Foreskin melanocyte (primary cell): ENCODE measurements at places on chromosomes 4 and X.

DNA sequence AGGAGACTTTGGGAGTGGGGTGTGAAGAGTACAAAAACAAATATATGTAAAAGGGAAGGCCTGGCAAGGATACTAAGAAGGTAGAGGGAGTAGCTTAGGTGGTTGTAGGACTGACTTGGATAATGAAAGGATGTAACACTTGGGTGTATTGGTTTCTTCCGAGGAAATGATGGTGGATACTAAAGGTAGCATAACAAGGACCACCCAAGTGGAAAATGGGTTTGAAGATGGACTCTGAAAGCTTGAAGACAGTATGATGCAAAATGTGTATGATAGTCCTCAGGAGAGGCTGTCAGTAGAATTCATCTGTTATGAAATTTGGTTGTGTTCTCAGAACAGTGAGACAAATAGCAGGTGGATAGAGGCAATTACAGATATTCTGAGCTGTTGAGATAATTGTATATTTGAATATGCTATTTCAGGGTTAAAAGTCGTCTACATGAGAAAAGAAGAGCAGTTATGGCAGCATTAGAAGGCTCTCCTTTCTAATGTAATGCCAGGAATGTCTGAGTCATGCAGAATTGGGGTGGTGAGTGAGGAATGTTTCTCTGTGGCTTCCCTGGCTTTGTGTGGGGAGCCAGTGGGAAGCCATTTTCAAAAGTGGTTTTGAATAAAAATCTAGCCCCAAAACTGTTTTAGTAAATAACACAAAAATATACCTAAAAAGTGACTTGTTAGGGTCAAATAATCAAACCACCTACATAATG lies 75.6 kb downstream of the FHIP1A start:
- DNase-seq, result peak; percentile 42

GRCh38 chr4:25972984-25973745 lies 59.1 kb downstream of the SMIM20 start:
- no peak for DNase-seq

- no peak for DNase-seq
Observed at GRCh38 chr4:54843946-54844345, 186.2 kb downstream of the KIT start.

- DNase-seq, result no peak
Observed at GRCh38 chr4:81346719-81347118, 125.0 kb downstream of the RASGEF1B start.

DNA sequence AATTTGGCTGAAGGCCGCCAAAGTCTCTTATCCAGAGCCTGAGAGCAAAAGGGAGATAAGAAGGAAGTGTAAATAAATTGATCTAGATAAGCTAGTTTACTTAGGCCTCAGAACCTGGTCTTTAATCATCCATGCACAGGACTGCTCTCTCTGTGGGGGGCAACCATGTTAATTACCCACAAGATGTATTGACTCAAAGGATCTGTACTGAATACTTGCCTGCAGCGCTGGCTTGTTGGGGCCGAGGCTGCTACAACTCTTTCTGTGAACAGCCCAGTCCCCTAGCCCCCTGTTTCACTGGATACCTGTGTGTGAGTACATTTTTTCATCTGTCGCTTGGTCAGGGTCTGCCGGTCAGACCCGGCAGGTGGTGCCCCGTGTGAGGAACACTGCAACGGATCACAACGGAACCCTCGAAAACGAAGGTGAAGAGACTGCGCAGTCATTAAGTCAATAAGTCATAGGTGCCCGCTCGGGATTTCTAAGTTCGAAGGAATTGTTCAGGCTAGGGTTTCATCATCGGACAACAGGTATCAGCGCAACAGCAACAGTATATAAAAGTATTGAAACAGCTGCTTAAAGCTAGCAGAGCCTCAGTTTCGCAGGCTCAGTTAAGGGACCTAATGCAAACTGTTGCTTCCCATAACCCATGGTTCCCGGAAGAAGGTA lies 8.3 kb downstream of the MAGEA11 start:
- no peak for DNase-seq

GRCh38 chr4:154757713-154758112 lies 13.9 kb downstream of the LRAT start:
- no peak for DNase-seq

- no peak for DNase-seq
Observed at GRCh38 chr4:15244354-15244753, 183.5 kb upstream of the C1QTNF7 start.

- no peak for DNase-seq
Observed at GRCh38 chr4:34733185-34733941, 1511.0 kb downstream of the ARAP2 start.

- DNase-seq, result no peak
Observed at GRCh38 chrX:20382082-20382481, 115.4 kb upstream of the RPS6KA3 start.

- no peak for DNase-seq
Observed at GRCh38 chr4:60313611-60314178, 886.4 kb upstream of the ADGRL3 start.

GRCh38 chr4:159719531-159719930 lies 616.7 kb downstream of the RAPGEF2 start:
- no peak for DNase-seq

DNA sequence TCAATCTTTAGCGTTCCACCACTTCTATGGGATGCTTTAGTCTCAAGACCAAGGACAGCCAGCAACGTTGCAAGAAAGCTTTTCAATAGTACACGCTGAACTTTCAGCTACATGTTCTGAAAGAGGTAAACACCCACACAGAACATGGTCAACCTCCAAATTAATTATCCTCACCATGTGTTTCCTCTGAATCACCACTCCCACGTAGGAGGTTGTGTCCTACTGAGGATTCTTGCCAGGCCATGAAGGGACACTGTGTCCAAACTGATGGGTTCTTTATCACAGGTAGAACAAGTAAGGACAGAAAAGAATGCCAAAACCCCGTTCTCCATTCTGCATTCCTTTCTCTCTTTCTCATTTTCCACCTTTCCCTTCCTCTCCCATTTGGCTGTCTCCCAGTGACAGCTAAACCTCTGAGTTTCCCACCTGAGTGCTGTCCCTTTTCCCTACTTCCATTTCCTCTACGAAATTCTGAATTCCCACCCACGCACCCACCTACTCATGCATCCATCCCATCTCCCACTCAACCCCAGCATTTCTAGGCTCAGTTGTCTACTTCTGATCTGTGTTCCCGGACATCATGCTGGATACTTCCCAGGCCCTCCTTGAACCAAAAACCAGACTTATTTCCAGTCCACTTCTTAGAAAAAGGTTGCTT lies 29.0 kb upstream of the GPM6B start:
- DNase-seq, result no peak

- DNase-seq, result no peak
Observed at GRCh38 chr4:186131935-186132334, 27.4 kb downstream of the FAM149A start.

DNA sequence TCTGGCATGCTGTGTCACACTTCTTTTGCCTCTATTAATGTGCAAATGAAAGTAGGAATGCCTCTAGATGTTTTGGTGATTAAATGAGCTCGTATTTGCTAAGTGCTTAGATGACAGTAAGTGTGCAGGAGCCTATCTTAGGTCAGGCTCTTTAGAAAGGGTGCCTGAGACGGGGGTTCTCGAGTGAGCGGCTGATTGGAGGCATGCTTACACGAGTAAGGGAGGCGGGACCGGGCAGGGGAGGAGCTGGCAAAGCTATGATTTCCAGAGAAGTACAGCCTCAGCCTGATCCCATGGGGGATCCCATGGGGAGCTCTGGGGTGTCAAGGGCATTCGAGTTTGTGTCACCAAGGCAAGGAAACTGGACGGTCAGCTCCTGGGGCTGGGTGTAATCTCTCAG lies 44.8 kb downstream of the CLDN34 start:
- no peak for DNase-seq

DNA sequence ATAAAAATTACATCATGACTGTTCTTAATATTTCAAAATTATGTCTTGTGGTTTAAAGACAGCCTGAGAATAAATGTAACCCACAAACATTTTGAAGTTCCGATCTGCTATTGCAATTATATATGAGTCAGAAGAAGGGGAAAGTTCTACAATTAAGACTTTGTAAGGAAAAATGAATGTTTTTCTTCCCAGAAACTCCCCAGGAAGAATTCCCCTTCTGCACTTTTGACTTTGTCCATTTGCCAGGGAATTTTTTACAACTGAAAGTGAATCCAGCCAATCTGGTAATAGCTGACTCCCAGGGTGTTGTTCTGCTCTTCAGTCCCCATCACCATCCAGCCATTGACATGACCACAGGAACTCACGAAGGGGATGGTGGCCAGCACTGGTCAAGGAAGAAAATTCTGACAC lies 61.6 kb upstream of the NOCT start:
- peak; percentile 79 for DNase-seq

DNA sequence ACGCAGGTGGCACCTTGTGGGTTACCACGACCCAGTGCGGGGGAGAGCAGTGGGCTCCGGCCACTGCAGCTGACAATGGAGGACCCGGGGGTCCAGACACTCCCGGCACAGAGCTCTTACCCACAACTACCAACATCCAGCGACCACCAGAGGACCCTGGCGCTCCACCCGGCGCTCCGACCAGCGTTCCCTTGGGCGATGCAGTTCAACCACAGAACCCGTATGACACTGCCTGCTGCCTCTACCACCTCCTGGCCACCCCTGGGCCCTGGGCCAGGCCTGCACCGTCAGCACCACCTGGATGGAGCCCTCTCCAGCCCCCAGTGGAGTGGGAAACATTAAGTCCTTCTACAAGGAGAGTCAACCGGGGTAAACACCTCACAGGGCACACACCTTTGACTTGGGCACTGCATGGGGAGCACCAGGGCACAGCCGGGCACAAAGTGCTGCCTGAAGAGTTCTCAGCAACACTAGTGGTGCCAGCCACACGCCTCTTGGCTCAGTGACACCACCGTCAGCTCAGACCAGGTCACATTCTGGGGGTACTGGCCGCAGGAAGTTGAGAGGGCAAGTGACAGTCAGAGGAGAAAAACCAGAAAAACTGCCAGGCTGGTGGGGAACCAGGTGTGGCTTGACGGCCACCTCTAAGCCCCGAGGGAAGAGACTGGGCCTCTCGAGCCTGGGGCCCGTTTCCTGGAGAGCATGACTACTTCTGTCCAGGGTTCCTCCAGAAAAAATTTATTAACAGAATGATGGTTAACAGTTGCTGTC lies 2.6 kb downstream of the CTBP1 start:
- no peak for DNase-seq

DNA sequence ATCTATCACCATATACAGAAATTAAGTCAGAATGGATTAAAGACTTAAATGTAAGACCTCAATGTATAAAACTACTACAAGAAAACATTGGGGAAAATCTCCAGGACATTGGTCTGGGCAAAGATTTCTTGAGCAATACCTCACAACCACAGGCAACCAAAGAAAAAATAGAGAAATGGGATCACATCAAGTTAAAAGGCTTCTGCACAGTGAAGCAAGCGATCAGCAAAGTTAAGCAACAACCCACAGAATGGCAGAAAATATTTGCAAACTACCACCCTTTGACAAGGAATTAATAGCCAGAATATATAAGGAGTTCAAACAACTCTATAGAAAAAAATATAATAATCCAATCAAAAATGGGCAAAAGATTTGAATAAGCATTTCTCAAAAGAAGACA lies 236.9 kb upstream of the EMCN start:
- DNase-seq, result no peak

GRCh38 chr4:185729391-185729804 lies 82.6 kb downstream of the SORBS2 start:
- DNase-seq, result no peak

DNA sequence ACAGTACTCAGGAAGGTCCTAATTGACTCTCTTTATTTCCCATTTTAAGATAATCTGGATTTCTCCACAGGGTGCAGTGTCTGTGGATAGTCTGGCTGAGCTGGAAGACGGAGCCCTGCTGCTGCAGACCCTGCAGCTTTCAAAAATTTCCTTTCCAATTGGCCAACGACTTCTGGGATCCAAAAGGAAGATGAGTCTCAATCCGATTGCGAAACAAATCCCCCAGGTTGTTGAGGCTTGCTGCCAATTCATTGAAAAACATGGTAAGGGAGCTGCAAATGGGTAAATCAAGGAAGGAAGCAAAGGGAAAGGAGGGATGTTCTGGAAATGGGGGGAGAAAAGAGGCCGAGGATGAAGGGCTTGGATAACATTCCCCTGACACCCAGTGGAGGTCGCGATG lies 26.0 kb downstream of the ARHGAP36 start:
- DNase-seq, result no peak

GRCh38 chr4:111266937-111267336 lies 644.1 kb upstream of the PITX2 start:
- DNase-seq, result no peak

- DNase-seq, result no peak
Observed at GRCh38 chr4:182853731-182854330, 63.4 kb downstream of the DCTD start.

DNA sequence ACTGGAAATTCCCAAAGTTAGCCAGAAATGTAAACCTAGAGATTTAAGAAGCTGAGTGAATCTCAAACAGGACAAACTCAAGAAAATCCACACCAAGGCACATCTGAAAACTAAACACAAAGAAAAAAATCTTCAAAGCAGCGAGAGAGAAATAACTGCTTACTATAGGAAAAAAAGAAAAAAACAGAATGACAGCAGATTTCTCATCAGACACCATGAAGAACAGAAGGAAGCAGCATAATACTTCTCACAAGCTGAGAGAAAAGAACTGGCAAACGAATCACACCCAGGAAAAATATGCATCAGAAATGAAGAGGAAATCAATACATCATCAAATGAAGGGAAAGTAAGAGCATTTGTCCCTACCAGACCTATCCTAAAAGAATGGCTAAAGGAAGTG lies 236.3 kb upstream of the ADAMTS3 start:
- no peak for DNase-seq
